Bladder microvascular endothelial cell (primary cell): ENCODE measurements at places on chromosomes 4 and X. TPM values are rescaled to one million over a fixed set of nuclear protein-coding genes. Genes with fewer than 3 reads are reported as not detected.

Gene AKAP14
- total RNA-seq: not detected in 2 replicates

Gene SPANXA2
- not detected in 2 replicates for total RNA-seq

Gene ZNF185
- 5.3 and 15.4 TPM in 2 replicates for total RNA-seq

Gene SPIN4
- 2.9 and 6.3 TPM in 2 replicates for total RNA-seq

Gene TAB3
- 3.4 and 7.2 TPM in 2 replicates for total RNA-seq

Gene MTMR8
- total RNA-seq: 0.19 and 0.49 TPM in 2 replicates

Gene DCUN1D4
- total RNA-seq: 18.6 and 51.8 TPM in 2 replicates

Gene ADH6
- not detected in 2 replicates for total RNA-seq

Gene MAMLD1
- total RNA-seq: 0.32 and 1.5 TPM in 2 replicates

Gene CXCL6
- total RNA-seq: 0.31 TPM in 1 of 2 replicates, not detected in the other

Gene SUPT20HL1
- not detected in 2 replicates for total RNA-seq

Gene TRIM60
- not detected in 2 replicates for total RNA-seq

Gene LANCL3
- total RNA-seq: 0.16 and 0.25 TPM in 2 replicates

Gene AMTN
- not detected in 2 replicates for total RNA-seq

Gene KLB
- 0.06 TPM in 1 of 2 replicates, not detected in the other for total RNA-seq
